ENCODE measurements at places on chromosomes 5 and 9.

GRCh38 chr5:153658149-153658548 lies 167.7 kb downstream of the GRIA1 start:
- DNase-seq: no peak

GRCh38 chr5:45105491-45105994 lies 296.8 kb downstream of the MRPS30 start:
- DNase-seq: no peak

- DNase-seq: no peak
These were observed 374.2 kb downstream of the EFNA5 start for GRCh38 chr5:107296572-107296971.

GRCh38 chr9:130786526-130786925 lies 48.5 kb upstream of the ABL1 start:
- DNase-seq: no peak

DNA sequence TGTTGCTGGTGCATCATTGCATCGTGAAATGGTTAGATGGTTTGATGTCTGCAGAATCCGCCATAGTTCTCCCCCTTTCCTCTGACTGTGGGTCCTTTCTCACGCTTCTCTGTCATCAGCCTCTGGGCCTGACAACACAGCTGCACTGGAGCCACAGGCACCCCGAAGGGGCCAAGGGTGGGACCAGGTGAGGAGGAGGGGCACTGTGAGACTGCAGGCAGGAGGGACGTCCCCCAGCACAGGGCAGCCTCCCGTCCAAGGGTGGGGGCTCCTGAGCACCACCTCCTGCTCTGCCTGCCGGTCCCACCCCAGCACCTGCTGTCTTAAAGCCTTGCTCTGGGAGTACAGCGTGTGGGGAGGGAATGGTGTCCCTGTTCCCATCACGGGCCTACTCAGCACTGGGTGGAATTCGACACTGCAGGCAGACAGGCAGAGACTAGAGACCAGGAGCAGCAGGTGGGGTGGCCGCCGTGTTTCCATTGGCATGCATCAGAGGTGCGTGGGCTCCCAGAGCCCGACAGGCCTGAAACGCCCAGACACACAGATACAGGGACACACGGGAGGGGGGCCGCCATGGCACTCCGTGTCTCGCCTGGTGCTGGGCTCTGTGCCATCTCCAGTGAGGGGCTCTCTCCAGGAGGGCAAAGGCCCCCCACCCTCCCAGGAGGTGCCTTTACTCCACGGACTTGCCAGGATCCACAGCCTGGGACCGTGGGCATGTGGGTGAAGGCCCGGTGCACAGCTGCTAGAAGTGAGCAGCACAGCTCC lies 15.0 kb downstream of the CACNA1B start:
- DNase-seq: no peak

GRCh38 chr9:95724253-95724991 lies 151.1 kb upstream of the ERCC6L2 start:
- DNase-seq: peak; percentile 22

- no peak for DNase-seq
These were observed 458.6 kb downstream of the ZSWIM6 start for GRCh38 chr5:61790678-61791077.

DNA sequence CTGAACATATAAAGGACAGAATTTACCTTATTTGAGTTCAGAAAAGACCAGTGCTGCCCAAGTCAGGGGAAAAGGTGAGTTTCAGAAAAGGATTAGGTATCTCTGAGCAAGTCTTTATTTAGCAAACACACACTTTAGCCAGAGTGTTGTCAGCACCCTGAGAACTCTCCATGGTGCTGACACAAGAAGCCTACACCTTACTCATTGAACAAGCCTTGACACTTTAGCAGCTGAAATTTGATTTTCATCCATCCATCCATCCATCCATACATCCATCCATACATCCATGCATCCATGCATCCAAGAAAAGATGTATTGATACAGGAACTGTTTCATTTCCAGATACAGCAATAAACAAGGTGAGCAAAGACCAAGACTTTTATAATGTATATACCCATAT lies 311.2 kb downstream of the TRIM32 start:
- peak; percentile 21 for DNase-seq

DNA sequence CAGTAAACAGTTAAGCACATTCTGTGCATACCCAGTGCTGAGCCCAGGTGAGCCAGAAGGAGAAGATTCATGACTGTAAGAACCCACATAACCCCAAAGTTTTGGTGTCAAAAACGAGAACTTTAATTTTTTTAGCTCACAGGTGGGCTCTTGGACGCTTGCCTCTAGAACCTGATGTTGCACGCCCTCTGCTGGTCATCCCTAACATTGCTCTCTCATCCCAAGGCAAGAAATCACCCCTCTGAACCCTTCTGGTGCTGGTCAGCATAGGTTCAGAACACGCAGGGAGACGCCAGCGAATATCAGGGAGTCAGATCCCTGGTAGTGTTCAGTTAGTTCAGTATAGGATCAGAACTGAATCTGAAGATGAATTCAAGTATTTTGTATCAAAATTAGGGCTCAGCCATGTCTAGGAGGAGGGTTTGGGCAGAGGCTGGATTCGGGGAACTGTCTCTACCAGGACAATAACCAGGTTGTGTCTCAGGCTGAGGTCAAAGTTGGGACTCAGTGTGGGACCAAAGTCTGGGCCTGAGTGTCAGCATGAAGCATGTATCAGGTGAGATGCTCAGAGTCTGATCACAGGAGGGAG lies 4.1 kb upstream of the DNAJB5 start:
- DNase-seq: peak; percentile 77

- peak; percentile 36 for DNase-seq
These were observed at the start of gene HACD4 for GRCh38 chr9:21031091-21031807. Gene HACD4 (minus strand): TSS chr9:21031640. CDS start chr9:21031590, 50 bp downstream.

GRCh38 chr9:97518166-97518908 lies 16.9 kb downstream of the TMOD1 start:
- no peak for DNase-seq
